ACHN (cell line): ENCODE measurements at places on chromosomes 1 and 21.

DNA sequence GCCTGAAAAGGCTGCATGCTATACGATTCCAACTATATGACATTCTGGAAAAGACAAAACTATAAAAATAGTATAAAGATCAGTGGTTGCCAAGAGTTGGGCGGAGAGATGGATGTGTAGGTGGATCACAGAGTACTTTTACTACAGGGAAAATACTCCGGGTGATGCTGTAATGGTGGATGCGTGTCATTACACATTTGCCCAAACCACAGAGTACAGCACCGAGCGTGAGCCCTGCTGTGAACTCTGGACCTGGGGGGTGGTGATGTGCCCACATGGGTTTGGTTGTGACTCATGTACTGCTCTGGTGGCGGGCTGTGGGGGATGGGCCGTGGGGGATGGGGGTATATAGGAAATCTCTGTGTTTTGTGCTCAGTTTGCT, 162.7 kb upstream of the COL6A1 start:
- peak; percentile 71 for DNase-seq

DNA sequence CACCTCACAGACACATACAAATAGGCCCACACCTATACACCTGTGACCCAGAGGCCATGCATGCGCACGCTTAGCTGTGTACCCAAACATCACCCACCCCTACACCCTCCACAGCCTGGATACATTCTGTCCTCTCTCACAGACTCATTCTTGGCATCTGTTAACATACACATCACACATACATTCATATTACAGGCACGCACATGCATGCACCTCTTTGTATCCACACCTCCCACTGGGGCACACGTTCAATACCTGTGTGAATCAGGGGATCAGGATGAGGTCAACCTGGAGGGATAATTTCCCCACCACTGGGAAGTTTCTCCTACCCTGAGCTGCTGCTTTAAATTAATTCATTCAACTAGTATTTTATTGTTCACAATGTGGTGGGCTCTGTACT, 35.6 kb upstream of the EPB41 start:
- no peak for DNase-seq

DNA sequence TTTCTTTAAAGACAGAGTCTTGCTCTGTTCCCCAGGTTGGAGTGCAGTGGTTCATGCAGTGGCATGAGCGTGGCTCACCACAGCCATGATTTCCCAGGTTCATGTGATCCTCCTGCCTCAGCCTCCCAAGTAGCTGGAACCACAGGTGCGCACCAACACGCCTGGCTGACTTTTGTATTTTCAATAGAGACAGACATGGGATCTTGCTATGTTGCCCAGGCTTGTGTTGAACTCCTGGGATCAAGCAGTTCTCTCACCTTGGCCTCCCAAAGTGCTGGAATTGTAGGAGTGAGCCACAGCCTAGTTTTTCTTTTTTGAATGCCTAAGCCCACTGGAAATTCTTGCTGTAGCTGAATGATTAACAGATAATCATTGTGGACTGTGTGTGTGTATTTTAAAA, 113.5 kb downstream of the RPS6KC1 start:
- no peak for DNase-seq

- no peak for DNase-seq
These were observed 665 bp downstream of the EFHD2 start for GRCh38 chr1:15410223-15410883.

GRCh38 chr1:32071758-32072621, 749 bp upstream of the TMEM39B start:
- DNase-seq: no peak

- no peak for DNase-seq
These were observed 40.6 kb upstream of the GREM2 start for GRCh38 chr1:240652549-240652948.

DNA sequence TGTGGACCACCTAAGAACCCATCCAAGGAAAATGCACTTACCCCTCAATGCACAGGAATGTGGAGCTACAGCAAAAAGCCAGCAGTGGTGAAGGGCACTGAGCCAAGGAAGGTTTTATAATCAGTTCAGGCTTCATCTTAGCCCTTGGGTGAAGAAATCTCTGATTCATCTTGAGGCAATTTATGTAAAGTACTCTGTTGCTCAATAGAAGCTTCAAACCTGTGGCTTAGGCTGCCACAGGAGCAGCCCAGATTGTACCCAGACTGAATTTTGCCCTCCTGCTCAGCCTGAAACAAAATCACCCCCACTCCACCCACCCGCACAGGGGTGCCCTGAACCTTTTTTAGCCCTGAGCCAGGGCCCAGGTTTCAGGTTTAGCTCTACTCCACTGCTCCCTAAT, at the start of gene S100A12:
S100A12 (minus strand) TSS at position 111 of the 400 bp plus-strand sequence. CDS start 1,029 bp downstream, outside the sequence.
- DNase-seq: peak; percentile 92

GRCh38 chr1:15332525-15332924, 77.2 kb upstream of the EFHD2 start:
- DNase-seq: no peak

- DNase-seq: no peak
These were observed 38.9 kb downstream of the LMX1A start for GRCh38 chr1:165317612-165318011.

DNA sequence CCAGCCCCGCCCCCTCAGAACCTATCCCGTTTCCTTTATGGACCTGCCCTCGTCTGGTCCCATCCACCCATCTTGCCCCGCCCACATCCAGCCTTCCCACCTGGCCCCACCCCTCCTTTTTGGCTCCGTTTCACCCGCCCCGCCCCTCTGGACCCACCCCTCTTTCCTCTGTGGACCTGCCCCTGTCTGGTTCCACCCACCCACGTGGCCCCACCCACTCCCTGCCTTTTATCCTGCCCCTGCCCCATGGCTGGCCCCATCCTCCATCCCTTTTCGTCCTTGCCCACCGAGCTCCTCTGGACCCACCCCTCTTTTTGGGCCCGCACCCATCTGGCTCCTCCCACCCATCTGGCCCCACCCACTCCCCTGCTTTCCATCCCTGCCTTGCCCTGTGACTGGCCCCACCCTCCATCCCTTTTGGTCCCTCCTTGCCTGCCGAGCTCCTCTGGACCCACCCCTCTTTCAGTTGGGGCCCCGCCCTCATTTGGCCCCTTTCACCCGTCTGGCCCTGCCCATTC, 177.3 kb downstream of the CAMTA1 start:
- DNase-seq: peak; percentile 95

- DNase-seq: peak; percentile 48
These were observed 48.0 kb downstream of the TOR3A start for GRCh38 chr1:179129702-179130473.

GRCh38 chr1:15178571-15179484, 25.3 kb downstream of the TMEM51 start:
- peak; percentile 93 for DNase-seq

GRCh38 chr1:225461533-225462428, 33.9 kb upstream of the LBR start:
- DNase-seq: no peak

DNA sequence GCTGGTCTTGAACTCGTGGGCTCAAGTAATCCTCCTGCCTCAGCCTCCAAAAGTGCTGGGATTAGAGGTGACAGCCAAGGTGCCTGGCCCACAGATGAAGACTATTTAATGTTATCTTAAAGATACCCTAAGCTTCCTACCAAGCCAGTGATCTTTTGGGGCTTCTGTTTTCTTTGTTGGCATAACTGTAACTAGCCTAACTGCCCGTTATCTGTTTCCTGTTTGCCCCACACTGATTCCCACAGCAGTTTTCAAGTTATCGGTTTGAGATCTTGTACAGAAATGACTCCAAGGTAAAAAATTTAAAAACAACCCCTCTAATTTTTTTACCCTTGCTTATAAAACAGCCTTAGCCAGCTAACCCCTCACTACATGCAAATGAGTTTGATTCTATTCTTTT, 12.4 kb downstream of the SELL start:
- DNase-seq: no peak

DNA sequence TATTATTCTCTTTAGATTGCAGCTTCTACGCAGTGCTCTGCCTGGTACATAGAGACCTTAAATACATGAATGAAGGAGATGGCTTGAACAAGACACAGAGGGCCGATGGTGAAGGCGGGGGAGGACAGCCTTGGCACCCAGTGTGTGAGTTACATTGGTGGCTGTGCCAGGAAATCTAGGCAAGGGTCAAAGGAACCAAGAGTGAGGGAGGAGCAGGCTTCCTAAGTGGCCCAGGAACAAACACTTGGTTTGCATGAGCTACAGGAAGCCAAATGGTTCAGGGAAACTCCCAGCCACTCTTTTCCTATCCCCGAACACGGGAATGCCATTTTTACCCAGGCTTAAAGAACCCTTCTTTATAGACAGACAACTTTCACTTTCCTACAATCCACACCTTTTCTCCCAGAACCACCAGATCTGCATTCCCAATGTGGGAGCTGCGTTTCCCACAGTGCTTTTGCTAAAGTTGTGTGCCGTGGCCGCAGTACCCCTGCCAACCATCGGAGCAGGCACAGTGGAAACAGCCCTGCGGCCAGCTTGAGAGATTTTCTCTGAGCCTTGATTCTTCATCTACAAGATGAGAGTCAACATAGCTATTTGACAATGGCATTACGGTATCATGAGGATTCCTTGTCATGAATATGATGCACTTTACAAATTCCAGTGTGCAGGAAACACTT, 3.5 kb upstream of the CLEC20A start:
- peak; percentile 16 for DNase-seq

GRCh38 chr1:237324226-237324625, 282.2 kb downstream of the RYR2 start:
- DNase-seq: no peak

DNA sequence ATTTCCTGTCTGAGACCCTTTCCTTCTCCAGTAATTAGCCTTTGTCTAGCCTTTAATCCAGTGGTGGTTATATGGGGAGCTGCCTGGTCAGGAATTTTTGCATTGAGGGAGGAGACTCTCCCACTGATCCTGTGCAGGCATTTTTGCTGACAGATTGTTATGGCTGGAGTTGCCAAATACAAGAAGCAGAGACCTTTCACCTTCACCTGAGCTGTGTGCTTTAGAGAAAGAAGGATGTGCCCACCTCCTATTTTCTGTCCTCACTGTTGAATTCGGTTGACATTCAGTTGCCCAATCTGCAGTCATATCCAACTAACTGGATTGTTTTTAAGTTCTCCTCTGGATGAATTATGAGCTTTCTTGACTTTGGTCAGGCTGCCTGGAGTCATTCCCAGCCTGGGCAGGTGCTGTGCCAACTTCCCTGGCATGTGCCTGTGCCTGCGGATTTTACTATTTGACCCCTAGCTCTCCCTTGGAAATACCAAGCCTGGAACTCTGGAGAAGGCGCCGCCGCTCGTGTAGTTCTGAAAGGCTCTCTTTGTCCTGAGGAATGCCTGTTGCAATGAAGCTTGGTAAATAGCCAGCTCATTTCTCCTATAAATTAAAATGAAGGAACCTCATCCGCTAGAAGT, 143.9 kb downstream of the NOS1AP start:
- no peak for DNase-seq

DNA sequence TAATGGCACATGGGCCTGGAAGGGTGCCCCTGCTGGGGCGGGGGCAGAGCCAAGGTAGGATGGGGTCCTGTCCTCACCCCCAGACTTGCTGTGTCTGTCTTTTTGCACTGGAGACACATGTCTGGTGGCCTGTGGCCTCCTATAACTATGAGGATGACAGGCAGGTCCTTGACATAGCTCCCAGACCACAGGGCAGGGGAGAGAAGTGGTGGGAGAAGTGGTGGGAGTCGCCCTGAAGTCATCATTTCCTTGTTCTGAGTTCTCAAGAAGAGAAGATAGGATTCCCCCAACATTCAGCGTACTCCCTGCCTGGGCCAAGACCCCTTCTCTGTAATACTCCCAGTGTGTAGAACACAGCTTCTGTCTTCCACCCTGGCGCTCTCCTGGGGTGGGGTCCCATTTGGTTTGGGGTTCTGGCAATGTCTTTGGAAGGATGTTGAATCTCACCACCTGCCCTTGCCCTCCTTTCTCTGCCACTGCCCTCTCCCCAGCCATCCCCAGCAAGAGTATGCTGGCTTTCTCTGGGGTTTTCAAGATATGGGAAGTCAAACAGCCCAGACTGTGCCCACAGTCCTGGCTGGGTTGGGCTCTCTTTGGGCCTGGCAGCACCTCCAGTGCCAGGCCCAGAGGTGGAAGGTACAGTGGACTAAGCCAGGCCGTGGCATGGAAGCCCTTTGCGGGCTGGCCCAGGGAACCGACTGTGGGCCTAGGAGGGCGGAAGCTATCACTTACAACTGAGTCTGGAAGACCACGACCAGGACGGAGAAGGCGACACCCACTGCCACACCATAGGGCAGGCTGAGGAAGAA, 19.4 kb downstream of the SLC26A9 start:
- no peak for DNase-seq

GRCh38 chr1:72466376-72466775, 184.0 kb upstream of the NEGR1 start:
- no peak for DNase-seq

GRCh38 chr21:39003982-39004633, 179.1 kb downstream of the PSMG1 start:
- DNase-seq: no peak

- DNase-seq: no peak
These were observed 14.4 kb downstream of the LMNA start for GRCh38 chr1:156128654-156129597.

- DNase-seq: no peak
These were observed 585.7 kb downstream of the LMO4 start for GRCh38 chr1:87914396-87914795.

GRCh38 chr1:180002437-180002836, 47.8 kb downstream of the CEP350 start:
- DNase-seq: no peak

DNA sequence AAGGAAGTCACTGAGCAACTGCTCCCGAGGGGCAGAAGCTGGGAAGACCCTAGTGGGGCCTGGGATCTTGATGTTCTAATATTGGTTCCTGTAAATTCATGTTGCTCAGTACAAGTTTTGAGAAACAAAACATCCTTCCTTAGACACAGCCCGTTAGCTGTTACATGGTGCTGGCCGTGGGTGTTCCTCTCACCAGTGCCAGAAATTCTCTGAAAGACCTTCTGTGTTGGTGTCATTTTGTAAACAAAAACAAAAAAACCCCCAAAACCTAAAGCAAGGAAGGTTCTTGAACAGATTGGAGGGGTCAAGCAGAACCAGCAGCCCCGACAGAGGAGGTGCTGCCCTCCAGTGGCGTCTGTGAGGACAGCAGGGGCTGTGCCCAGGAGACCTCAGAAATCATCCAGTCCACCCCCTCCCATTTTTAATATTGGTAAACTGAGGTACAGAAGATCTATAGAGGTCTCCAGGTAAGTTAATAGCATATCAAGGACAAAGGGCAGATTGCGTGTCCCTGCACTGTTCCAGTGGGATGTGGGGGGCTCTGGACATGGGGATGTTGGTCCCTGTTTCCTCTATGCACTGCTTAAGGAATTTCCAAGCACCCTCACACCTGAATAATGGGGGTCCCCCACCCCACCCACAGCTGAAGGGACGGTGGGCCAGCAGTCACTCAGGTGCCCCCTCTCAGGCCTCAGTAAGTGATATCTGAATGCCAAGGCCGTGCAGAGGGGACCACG, 38.2 kb downstream of the SLC2A7 start:
- peak; percentile 36 for DNase-seq

- DNase-seq: no peak
These were observed 73.5 kb downstream of the KAZN start for GRCh38 chr1:14672005-14672404.

- DNase-seq: no peak
These were observed 64.8 kb upstream of the TENT5C start for GRCh38 chr1:117541003-117541402.
